ENCODE measurements at places on chromosomes 4 and X. TPM values are rescaled to one million over a fixed set of nuclear protein-coding genes. Genes with fewer than 3 reads are reported as not detected.

The PYURF gene
- total RNA-seq = 76.5 TPM

The MAOA gene
- total RNA-seq = 11.8 TPM

The TMPRSS11D gene
- not detected for total RNA-seq

The AFAP1 gene
- total RNA-seq = 92.8 TPM

The DGAT2L6 gene
- not detected for total RNA-seq

The IL3RA gene
- total RNA-seq = 77.7 TPM

The IKBKG gene
- total RNA-seq = 18.8 TPM

The NPY2R gene
- total RNA-seq = not detected

DNA sequence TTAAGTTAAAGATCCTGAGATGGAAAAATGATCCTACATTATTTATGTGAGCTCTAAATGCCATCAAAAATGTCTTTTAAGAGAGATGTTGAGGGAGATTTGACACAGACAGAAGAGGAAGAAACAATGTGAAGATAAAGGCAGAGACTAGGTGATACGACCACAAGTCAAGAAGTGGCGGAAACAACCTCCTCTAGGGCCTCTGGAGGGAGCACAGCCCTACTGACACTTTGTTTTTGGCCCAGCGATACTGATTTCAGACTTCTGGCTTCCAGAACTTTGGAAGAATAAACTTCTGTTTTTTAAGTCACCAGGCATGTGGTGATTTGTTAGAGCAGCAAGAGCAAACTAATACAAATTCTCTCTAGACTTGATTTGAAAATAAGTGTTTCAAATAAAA, 1216.1 kb downstream of the FSTL5 start:
- DNase-seq = no peak

GRCh38 chr4:113699772-113700171, 61.8 kb downstream of the CAMK2D start:
- no peak for DNase-seq

DNA sequence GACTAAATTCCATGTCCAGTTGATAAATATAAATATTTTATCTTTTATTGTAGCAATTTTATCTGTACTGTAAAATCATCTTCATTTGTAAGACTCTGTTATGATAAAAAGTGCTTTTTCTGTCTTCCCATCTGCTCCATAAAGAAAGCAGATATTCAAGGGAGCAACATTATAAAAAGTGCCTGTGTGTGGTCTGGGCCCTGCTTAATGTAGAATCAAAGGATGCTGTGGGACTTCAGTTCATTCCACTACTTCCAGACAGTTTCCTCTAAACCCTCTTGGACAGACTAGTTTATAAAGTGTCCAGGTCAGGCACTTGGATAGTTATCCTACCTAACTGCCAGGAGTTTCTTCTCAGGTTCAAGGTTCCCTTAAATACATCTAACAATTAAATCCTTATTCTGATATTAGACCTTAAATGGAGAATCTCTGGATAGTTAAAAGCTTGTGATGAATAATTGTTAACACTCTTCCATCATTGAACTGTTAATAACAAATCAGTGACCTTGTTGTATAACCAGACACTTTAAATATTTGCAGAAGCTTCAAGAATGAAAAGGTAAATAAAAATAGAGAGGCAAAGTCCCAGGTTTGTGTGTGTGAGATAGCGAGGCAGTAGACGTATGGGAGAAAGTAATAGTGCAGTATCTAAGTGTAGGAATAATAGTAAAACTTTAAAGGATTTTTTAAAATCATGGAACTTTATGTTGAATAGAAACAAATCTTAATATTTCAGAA, 237.5 kb upstream of the CTSO start:
- no peak for DNase-seq

DNA sequence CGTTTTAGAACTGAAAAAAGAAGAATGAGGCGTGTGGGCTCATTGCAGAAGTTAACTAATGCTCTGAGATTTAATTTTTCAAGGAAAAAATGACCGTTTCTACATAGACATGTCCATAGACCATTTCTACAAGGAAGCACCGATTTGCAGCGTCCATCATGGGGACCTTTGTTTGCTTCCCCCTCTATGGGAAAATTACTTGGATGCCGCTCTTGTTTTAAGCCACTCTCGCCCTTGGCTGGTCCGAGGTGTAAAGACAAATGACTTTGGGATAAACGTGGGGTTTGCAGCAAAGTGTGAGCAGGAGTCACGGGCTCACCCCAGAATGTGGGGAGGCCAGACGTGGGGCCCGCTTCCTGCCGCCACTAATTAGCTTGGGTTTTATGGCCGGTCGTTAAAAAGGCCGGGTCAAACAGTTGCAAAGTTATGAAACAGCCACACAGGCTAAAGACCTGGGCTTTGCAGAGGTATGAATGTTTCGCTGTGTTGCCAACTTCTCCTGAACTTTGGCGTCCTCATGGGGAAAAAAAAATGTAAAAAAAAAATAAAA, 235.9 kb downstream of the SHOX start:
- no peak for DNase-seq

DNA sequence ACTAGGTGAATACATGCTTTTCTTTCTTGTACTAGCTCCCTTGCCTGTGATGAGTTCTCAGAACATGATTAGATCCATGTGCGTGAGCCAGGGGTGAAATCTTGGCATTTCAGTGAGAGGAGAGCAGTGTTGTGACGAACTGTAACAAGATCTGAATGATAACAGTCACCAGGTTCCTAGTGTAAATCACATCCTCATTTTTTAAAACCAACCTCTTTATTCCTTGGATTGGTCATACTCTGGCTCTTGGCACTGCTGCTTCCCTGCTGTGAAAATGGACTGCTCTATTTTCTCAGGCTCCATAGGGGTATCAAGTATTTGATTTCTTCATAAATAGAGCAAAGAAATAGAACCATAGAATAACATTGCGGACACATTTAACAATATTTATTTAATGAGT, 206.3 kb downstream of the SLC4A4 start:
- no peak for DNase-seq

DNA sequence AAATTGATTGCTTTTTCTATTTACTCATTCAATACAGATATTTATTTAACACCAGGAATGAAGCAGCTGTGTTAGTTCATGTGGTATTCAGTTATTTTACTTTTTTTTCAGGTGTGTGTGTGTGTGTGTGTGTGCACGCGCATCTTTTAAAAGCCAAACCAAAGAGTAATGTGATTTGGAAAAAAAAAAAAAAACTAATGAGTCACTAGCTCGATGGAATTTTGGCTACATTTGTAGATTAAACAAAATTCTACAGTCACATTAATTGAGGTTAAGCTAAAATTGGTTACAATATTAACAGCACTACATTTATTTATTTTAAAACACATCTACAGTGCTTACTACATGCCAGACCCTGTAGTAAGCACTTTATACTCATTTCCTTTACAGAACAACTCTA, 66.8 kb downstream of the HHIP start:
- no peak for DNase-seq

DNA sequence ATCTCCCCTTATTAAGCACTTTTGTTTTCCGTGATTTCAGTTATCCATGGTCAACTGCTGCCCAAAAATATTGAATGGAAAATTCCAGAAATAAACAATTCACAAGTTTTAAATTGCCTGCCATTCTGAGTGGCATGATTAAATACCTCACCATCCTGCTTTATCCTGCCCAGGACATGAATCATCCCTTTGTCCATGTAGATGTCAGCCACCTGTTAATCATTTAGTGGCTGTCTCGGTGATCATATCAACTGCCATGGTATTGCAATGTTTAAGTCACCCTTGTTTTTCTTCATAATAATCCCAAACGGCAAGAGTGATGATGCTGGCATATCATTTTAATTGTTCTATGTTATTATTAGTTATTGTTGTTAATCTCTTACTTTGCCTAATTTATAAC, 79.8 kb upstream of the LHFPL1 start:
- DNase-seq = no peak

- no peak for DNase-seq
Measured at GRCh38 chr4:52903273-52903672, 41.2 kb downstream of the RASL11B start.

- DNase-seq = no peak
Measured at GRCh38 chrX:30941898-30942297, 52.8 kb upstream of the TAB3 start.

DNA sequence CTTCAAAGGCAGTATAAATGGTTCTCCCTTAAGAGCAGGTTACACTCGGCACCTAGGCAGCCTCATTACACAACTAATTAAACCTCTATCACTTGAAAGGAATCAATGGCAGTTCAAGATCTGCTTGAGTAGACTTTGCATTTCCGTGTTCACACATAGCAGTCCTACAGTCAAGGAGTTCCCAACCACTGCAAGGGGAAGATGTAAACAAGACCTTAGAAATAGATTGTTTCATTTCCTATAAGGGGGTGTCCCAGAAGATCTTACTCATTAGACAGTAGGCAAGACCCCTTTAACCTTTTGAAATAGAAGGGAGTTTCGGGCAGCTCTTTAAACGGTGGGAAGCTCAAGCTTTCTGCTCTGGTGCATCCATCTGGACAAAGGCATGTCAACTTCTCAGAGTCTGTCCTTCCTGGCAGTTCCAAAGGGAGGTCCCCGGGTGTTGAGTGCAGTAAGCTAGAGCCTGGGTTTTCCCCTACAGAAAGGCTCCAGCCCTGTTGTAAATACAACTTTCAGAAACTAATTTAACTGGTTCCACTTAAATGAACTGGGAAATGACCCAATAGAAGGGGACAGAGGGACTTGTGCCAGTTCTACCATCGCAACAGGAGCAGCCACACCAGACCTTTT, 150.8 kb downstream of the RBMX2 start:
- DNase-seq = no peak

DNA sequence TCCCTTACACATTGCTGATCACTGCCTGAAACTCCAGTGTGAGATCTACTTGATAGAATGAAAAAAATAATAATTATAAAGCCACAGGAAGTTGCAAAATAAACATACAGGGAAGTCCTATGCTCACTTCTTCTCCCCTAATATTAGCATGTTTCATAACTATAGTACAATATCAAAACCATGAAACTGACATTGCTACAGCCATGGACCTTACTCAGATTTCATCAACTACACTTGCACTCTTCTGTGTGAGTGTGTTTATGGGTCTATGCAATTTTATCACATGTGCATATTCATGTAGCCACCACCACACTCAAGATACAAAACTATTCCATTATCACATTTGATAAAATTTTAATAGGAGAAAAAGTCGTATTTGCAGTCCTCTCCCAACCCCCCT, 57.3 kb downstream of the SPINK2 start:
- no peak for DNase-seq

DNA sequence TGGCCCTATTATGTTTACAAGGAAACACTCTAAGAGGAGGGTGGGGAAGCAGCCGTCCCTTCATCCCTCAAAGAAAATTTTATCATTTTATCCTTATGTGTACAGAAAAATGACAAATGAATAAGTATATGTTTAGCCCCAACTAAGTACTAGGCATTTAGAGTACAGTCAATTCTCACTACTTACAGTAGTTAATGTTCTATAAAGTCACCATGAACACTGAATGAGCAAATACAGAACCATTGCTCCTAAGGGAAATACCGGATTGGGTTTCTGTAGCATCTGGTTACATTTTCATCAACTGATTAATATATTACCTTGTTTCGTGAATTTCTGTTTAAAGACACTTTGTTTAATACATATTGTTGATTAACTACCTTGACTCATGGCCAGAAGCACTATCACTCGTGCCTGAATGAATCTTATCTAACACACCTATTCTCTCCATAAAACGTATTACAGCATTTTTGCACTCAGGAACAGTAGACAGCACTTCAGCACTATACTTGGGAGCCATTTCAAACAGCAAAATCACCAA, 109.3 kb downstream of the ASB9 start:
- no peak for DNase-seq

DNA sequence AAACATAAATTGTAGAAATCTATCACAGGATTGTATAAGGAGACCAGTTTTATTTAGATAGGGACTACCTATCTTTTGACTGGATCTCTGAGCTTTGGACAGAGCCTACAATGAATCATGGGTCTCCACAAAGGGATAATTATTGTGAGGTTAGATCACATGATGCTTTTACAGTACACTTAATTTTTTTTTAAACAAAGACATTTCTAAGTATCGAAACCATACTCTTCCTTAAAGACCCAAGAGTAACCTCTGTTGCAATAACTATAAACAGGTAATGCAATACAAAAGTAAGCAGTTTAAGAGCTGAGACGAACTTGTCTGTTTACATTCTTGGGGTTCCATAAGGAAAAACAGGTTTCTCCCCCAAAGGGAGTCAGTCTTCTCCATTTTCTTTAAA, 64.3 kb upstream of the GABRE start:
- no peak for DNase-seq

DNA sequence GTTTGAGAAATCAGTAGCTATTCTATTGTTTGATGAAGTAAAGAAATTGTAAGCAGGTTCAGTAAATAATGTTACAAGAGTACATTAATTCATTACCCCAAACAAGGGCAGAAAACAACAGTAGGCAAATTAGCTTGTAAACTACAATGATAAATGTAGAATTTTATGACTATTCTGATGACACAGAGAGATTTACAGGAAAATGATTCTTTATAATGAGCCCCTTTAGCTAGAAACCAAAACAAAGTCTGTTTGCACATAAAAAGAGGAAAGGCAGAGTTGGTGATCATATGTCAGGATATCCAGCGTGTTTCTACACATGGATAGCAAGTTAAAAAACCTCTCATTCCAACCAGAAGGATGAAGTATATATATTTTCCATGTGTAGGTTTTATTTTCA, 204.8 kb downstream of the CFAP299 start:
- no peak for DNase-seq

- no peak for DNase-seq
Measured at GRCh38 chr4:41297832-41298231, 41.1 kb downstream of the UCHL1 start.

DNA sequence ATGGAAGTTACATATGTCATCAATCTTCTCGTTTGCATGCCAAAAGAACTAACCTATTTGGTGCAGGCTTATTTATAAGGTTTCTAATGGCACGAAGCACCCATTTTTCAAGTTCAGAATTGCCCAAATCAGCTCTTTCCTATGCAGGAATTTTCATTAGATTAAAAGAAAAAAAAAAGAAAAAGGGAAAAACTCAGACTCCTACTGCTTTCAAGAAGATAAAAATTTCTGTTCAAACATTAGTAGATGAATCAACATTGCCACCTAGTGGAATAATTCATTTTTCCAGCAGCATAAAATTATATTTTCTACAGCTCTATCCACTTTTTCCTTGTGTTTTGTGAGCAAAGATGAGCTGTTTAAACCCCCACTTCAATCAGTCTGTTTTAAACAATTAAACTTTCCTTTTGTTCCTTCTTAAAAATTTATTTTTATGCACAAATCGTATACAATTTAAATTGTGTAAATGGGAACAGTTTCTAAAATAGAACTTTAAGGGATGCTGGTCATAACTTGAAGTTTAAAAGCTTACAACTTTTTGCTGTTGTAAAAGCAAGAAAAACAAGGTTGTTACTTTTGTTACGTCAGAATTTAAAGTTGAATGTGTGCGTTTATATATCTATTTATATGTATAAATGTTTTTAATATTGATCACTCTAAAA, 309.9 kb downstream of the ARAP2 start:
- no peak for DNase-seq

- peak; percentile 51 for DNase-seq
Measured at GRCh38 chr4:102620697-102621497, 119.7 kb downstream of the NFKB1 start.

DNA sequence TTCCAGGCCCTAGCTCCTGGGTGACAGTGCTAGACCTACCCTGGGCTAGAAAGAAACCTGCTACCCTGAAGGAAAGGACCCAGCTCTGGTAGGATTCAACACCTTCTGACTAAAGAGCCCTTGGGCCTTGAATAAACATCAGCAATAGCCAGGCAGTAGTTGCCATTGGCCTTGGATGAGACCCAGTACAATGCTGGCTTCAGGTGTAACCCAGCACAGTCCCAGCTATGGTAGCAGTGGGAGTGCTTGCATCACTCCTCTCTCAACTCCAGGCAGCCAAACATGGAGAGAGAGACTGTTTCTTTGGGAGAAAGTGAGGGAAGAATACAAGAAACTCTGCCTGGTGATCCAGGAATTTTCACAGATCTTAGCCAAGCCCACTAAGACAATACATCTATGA, 73.5 kb upstream of the CXorf66 start:
- no peak for DNase-seq
